ENCODE measurements at places on chromosomes 3 and 15. TPM values are rescaled to one million over a fixed set of nuclear protein-coding genes. Genes with fewer than 3 reads are reported as not detected.

CFAP44 gene
- total RNA-seq = 26.1 TPM

ARPP21 gene
- not detected for total RNA-seq

CCR5 gene
- 6.8 TPM for total RNA-seq

CYP8B1 gene
- total RNA-seq = not detected

PLSCR5 gene
- total RNA-seq = not detected

CASR gene
- 0.03 TPM for total RNA-seq

CALML4 gene
- total RNA-seq = 5.1 TPM

GRCh38 chr15:42508263-42508690 is 12.8 kb downstream of the SNAP23 start:
- no peak for DNase-seq

GRCh38 chr3:140198242-140198641 is 263.3 kb downstream of the CLSTN2 start:
- no peak for DNase-seq

GRCh38 chr15:33934396-33934795 is 33.9 kb upstream of the CHRM5 start:
- no peak for DNase-seq

GRCh38 chr3:27312044-27312668 is 57.0 kb downstream of the NEK10 start:
- peak; percentile 52 for DNase-seq

DNA sequence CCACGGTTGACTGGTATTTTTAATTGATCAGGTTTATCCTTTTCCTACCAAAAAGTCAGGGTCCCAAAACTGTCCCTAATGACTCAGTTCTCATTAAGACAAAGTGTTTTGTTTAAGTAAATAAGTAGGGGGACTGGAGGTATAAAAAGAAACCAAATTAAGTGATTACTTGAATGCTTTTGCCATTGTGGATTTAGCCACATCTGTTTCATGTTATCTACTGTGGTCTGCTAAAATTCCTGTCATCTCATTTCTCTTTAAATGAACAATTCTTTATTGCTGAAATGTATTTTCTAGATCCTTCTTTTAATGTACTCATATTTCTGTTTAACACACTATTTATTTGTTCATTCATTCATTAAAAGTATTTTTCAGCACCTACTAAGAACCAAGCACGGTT is 625.9 kb upstream of the ADAMTS9 start:
- DNase-seq = no peak

GRCh38 chr15:71612869-71613268 is 197.5 kb upstream of the NR2E3 start:
- no peak for DNase-seq

DNA sequence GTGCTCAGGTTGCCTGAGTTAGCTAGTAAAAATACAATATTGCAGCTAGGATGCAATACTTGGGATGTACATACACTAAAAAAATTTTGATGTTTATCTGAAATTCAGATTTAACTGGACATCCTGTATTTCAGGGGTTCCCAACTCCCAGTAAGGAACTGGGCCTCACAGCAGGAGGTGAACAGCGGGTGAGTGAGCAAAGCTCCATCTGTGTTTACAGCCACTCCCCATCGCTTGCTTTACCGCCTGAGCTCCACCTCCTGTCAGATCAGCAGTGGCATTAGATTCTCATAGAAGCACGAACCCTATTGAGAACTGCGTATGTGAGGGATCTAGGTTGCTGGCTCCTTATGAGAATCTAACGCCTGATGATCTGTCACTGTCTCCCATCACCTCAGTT is 285.1 kb upstream of the PROK2 start:
- DNase-seq = no peak

GRCh38 chr3:155179437-155179827 is 99.3 kb downstream of the MME start:
- DNase-seq = no peak

- no peak for DNase-seq
Measured at GRCh38 chr3:45538641-45538986, 55.9 kb upstream of the LIMD1 start.

DNA sequence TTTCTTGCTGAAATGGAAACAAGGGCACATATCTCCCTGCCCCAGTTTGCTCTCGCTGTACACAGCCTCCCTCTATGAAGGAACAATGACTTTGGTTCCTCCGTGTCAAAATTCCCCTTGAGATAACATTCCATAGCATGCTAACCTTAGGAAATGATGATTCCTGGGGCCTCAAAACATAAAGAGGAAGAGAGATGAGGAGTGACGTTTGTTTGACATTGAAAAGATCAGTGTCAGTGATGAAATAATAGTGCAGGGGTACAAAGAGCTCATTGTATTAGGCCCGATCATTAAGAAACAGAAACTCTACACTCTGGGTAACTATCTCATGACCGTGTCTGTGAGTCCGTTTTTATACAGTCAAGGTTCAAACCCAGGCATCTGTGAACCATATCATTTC is 55.2 kb downstream of the ARNT2 start:
- DNase-seq = no peak

- peak; percentile 69 for DNase-seq
Measured at GRCh38 chr15:67101911-67102598, 36.7 kb downstream of the SMAD3 start.

DNA sequence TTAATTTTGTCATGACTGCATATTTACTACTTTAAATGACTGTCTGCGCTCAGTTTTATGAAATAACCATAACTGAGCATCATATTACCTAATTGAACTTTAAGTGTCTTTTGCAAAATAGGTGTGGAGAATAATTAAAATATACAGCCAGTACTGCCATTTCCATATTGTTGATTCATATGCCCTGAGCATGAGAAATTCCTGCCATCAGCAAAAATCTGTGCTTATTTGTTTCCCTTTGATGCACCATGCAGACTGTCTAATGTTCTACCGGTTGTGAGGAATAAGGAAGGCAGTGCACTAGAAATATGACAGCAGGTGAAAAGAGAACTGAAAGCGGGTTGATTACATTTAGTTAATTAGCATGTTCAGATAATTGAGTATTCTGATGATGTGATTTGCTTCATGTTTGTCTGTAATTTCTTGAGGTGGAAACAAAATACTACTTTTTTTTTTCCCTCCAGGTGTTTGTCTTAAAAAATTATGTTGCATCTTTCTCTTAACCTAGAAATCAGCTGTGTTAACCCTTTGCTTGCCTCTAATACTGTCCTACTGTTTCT is 229.4 kb upstream of the AZI2 start:
- no peak for DNase-seq

GRCh38 chr15:94100863-94101262 is 130.5 kb upstream of the MCTP2 start:
- no peak for DNase-seq

GRCh38 chr3:166877971-166878370 is 502.1 kb downstream of the ZBBX start:
- DNase-seq = no peak
